ENCODE measurements at places on chromosomes 3 and 15.

GRCh38 chr3:72818905-72819304, 29.3 kb downstream of the SHQ1 start:
- DNase-seq, result peak; percentile 48

DNA sequence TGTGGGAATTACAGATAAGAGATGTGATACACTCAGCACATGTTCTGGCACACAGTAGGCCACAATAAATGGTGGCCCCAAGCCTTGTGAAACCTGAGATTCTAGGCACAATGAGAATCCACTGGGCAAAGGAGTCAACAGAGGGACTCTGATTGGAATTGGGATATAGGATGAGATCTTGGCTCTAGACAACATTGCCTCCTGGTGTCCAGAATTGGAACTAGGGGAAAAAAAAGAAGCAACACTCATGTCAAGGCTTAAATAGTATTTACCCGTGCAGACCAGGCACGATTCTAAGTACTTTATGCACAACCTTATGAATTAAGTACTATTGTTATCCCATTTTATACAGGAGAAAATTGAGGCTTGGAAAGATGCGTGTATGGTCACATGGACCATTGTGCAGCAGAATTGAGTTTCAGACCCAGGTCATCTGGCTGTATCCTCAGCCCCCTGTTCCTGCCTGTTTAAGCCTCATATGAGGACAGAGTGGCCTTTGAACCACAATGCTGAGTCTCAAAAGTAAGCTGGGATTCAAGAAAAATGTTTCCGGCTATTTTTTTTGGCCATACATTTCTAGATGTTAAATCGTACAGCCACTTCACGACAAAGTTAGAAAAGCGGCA, 124.8 kb downstream of the SV2B start:
- DNase-seq, result peak; percentile 8

DNA sequence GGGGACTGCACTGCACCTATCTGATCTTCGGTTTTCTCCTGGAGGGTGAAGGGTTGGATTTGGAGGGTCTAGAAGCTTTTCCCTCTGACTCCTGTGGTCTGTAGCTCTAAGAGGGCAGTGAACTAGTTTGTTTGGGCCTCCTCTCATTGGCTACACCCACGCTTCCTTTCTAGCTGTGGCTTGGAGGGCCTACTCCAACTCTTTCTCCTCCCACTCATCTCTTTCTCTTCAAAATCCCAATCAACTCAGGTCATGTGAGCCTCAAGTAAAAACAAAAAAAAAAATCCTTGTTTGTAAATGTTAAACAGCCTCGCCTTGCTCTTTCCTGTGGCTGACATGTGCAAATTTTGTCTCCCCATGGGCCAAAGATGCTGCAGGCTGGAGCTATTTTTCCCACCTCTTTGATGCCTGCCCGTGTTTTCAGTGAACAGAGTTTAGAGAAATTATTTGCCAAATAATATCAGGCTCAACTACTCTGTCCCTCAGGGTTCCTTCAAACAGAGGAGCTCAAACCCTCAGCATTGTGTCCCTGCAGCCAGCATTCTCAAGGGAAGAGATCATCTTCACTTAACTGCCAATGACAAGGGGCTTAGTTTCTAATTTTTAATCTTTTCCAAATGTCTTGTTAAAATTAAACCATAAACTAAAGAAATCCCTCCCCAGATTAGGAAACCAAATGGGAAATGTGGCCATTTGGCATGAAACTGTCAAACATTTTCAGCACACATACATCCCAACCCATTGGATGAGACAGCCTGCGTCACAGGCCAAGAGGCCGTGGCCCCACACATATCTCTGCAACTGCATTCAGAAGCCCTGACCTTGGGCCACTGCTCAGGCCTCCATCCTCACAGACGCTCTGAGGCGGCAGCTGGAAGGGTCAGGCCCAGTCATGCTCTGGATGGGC, 114.8 kb upstream of the THBS1 start:
- no peak for DNase-seq

- DNase-seq, result peak; percentile 91
These were observed 88.9 kb upstream of the CCNL1 start for GRCh38 chr3:157248590-157249422.

DNA sequence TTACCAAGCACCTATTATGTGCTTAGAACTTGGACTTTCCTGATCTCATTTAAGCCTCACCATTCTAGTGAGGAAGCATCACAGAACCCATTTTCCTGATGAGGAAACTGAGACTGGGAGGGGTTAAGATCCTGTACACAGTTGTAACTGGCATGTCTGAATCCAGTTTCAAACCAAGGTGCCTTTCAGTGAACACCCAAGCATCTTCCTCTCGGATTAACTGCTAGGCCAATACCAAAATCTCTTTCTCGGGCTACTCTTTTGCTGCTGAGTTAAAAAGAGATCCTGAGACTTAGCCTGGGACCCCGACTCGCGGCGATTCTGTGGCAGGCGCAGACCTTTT, 578 bp upstream of the CEMIP start:
- no peak for DNase-seq

DNA sequence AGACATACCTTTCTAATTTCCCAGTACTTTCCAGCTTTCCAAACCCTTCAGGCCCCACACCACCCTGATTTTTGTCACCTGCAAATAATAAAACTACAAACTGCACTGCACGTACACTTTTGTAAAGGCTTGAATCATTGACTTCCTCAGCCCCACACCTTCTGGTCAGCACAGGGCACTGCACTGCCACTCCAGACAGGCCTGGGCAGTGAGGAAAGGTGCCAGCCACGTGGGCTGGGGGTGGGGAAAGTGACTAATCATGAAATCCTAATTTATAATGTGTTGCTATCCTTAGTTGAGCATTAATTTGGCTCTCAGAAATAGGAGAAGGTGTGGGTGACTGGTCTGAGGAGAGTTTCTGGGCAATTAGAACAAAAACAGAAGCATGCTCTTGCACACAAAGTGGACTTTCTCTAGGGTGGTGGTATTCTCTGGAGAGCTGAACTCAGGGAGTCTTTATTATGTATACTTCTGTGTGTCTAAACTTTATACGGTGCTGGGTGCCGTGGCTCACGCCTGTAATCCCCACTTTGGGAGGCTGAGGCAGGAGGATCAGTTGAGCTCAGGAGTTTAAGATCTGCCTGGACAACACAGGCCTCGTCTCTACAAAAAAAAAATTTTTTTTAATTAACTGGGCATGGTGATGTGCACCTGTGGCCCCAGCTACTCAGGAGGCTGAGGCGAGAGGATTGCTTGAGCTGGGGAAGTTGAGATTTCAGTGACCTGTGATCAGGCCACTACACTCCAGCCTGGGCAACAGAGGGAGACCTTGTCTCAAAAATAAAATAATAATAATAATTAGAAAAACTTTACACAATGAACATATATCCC, 58.2 kb upstream of the FLNB start:
- no peak for DNase-seq

DNA sequence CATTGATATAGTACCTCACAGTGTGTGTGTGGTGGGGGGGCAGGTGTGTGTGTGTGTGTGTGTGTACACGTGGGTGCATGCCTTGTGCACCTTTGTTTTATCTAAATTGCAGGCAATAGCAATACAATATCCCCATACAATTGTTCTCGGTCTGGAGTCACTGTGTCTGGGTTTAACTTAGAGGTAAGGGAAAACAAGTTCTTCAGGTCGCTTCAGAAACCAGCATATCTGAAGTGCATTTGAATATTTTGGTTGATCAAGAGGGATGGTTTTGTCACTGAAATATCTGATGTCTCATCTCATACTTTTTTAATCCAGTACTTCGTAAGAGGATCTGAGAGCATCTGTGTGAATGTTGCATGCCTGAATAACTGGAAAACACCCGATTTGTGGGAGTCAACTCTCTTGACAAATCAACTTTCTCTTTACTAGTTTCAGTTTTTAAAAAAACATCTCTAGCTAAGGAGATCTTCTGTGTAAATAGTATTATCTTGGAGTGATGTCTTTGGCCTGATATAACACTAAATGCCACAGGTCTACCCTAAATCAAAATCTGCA, 206.8 kb upstream of the NR2F2 start:
- no peak for DNase-seq

GRCh38 chr3:146511402-146512134, 32.8 kb downstream of the PLSCR1 start:
- DNase-seq, result no peak

GRCh38 chr15:101426761-101427333, 62.7 kb downstream of the PCSK6 start:
- no peak for DNase-seq

- no peak for DNase-seq
These were observed 366.6 kb downstream of the GBE1 start for GRCh38 chr3:81394651-81395524.

DNA sequence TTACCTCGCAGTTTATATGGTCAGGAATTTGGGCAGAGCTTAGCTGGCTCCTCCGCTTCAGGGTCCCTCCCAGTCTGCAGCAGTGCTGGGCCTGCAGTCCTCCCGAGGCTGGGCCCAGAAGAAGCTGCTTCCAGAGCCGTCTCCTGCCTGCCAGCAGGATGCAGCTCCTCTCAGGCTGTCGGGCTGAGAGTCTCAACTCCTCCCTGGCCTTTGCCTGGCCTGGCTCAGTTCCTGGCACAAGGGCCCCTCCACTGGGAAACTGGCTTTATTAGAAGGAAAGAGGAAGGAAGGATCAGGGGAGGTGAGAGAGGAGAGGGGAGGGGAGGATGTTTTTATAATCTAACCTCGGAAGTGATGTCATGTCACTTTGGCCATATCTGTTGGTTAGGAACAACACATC, 72.8 kb downstream of the GABRG3 start:
- no peak for DNase-seq

DNA sequence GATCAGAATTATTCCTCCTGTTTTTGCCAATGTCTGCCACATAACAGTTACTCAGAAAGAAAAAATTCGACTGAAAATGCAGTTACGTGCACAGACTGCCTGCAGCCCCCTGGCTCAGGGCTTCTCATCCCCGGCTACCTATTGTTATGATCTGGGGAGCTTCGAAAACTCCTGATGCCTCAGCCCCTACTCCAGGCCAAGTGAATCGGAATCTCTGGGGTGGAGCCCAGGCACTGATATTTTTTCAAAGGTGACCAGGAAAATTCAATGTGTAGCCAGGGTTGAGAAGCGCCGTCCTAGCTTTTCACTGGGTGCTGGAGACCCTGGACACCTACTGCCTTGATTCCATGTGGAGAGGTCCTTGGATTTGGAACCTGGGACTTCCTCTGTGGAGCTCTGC, 8.5 kb downstream of the ADAMTS17 start:
- no peak for DNase-seq

GRCh38 chr3:64082411-64082810, 59.1 kb upstream of the PSMD6 start:
- no peak for DNase-seq

DNA sequence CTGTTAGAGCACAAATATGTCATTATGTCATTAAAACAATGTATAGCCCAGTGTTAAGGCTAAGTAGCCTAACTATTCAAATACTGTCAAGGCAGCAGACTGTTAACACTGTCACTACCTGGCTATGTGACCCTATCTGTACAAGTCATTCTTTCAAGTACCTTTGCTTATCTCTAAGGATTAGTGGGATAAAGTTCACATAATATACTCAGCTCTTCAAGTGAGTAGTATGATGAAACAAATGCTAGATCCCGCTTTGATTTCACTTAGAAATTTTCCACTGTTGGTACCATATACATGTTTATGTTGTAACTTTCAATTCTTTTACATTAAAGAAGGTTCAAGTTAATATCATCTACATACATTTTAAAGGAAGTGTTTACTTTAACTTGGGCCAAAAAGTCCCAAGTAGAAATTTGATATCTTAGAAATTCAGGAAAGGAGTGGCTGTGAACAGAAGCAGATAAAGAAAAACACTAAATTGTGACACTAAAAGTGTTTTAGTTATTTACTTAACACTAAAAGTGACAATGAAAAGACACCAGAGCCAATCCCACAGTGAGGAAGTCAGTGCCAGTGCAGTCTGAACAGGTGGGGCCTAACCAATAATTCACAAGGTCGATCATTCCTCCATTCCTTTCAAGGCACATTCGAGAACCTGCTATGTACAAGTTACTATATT, 4.8 kb upstream of the RFX7 start:
- DNase-seq, result no peak

GRCh38 chr3:26353097-26353496, 269.5 kb upstream of the LRRC3B start:
- no peak for DNase-seq

GRCh38 chr3:154970797-154971196, 109.3 kb upstream of the MME start:
- DNase-seq, result peak; percentile 91

DNA sequence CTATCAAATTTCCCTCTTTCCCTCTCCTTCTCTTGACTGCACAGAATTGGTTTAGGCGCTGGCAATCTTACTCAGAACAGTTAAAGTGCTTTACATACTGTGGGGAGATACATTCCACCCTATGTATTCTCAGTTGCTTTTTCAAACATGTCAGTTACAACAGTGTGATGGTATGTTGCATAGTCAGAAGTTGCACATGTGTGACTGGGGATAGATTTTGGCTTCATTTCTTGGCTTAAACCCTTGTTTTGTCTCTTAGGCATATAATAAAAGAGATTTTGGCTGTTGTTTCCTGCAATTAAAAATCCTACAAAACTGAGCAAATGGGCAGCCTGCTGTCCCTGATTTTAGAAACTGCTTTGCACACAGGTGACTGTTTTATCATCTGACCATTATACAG, 86.7 kb downstream of the PIK3R4 start:
- peak; percentile 27 for DNase-seq

DNA sequence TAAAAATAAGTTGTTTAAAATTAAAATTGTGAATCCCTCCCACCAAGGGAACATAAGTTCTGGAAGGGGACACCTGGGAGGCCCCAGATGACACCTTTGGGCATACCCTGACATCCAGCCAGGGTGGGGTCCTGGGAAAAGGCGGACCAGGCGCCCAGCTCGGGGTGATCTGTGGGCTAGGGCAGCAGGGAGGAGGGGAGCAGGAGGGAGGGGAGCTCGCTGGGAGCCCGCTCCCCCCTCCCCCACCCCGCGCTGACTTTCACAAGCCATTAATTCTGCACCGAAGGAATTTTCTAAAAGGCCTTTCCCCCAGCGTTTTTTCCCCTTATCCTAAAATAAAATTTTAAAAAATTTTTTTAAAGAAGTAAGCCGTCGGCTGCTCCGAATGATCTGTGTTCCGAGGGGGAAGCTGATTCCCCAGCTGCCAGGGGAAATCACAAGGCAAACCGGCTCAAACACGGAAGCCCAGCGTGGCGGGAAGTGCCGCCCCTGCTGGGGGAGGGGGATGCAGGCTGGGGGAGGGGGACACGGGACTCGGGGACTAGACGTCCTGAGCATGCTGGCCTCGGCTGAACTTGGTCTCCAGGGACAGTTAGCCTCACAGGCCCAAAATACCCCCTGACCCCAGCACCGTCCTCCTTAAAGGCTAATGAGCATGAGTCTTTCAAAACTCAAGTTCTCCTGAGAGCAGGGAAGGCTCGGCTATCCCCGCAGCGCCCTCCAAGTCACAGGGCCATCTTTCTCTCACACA, 13.9 kb downstream of the PLXND1 start:
- peak; percentile 47 for DNase-seq

- DNase-seq, result no peak
These were observed 204.9 kb downstream of the CADPS start for GRCh38 chr3:62670351-62670750.

DNA sequence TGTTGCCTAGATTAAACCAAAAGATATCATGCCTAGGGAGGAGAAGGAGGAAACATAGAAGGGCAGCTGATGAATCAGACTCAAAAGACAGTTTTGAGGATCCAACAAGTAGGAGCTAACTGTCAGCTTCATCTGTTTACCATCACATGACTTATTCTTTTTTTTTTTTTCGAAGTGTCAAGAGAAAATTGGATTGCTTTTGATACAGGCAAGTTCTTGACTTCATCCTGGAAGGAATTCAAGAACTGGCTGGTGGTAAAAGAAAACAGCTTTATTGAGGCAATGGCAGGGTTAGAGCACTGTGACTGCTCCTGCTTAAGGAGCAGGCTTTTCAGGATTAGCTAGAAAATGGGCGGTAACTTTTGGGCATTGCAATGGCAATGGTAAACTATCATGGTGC, 227.5 kb upstream of the KCNMB2 start:
- no peak for DNase-seq
